ENCODE measurements at places on chromosomes 4 and X.

DNA sequence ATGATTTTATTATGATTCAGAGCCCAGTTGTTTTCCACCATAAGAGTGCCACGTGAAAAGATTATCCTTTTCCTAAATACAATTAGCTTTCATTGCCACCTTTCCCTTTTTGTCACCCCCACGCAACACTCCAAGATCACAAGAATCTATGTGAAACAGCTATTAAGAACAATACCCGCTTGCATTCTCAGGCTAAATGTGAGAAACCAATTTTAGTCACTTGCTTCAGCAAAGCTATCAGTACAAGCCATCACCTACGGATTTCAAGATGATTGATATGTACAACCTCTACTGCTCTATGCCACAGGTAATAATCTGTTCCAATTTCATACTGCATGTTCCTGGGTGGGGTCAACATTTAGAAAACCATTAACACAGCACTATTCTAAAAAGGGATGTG, 2.5 kb downstream of the ATP11C start:
- DNase-seq: no peak

DNA sequence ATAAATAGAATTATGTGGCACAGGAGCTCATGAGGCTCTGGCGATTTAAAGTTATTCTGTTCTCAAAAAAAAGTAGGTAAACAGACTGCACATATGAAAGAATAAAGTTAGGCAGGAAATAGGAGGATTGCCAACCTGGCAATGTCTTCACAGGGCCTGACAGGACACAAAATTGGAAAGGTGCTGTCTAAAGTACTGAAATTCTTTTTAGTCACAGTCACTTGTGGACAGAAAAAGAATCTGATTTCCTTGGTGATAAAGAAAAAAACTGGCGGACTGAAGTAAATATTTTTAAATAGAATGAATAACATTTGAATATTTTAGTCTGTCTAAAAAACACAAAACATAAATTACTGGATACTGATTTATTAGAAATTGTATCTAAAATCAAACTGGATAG, 124.4 kb downstream of the VEGFC start:
- no peak for DNase-seq

- DNase-seq: no peak
Observed at GRCh38 chr4:110107866-110108265, 90.5 kb downstream of the ELOVL6 start.

DNA sequence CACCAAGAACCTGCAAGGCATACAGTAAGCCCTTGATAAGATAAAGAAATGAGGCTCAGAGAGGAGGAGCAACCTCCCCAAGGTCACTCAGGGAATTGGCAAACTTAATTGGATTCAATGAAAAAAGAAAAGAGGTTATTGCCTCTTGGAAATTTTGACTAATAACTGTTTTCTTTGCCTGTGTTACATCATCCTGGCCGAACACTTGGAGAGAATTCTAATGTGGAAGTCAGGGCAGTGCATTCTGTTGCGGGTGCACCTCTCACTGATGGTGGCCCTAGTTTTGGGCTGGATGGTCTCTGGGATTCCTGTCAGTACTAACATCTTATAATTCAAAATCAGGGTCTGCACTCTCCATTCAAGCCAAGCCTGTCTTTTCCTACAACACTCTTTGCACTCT, 186.2 kb upstream of the BCOR start:
- no peak for DNase-seq

- DNase-seq: no peak
Observed at GRCh38 chrX:13147733-13148132, 103.3 kb upstream of the FAM9C start.

GRCh38 chrX:78624962-78625909, 33.9 kb downstream of the RTL3 start:
- DNase-seq: no peak

DNA sequence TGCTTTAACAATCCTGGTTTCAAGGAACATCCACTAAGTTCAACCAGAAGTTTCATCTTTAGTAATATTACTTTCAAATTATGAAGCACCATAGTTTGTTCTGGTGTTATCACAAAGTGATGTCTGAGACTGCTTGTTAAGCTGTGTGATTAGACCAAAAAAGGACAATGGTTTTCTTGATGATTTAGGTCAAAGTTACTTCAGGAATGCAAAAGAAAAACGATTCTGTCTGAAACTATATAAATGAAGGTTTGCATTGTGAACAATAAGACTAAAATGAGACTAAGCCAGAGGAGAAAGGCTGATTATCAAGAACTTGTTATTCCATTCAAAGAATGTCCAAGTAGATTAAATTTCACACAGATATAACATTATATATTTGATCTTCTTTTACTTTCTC, 122.4 kb upstream of the ETNPPL start:
- no peak for DNase-seq

- DNase-seq: no peak
Observed at GRCh38 chr4:24411299-24411698, 173.1 kb downstream of the DHX15 start.

- peak; percentile 53 for DNase-seq
Observed at GRCh38 chrX:47662144-47662657, 3.2 kb upstream of the UXT start.

DNA sequence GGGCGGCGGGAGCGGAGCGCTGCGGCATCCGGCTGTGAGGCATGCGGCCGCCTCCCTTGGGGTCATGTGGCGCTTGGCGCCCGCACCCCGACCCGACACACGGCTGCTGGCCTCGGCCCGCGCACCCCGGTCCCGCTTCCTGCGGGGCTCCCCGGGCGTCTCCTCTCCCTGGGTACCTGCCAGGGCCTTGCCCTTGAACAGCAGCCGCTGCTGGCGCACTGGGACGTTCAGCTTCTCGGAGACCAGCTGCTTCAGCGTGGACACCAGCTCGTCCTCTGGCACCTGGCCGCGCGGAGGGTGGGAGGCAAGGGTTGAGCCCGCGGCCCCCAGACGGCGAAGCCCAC, 391 bp downstream of the UBL4A start:
- DNase-seq: peak; percentile 29

GRCh38 chr4:124334119-124334518, 378.4 kb downstream of the ANKRD50 start:
- no peak for DNase-seq

- peak; percentile 53 for DNase-seq
Observed at GRCh38 chr4:83217721-83218522, 66.7 kb downstream of the COQ2 start.

DNA sequence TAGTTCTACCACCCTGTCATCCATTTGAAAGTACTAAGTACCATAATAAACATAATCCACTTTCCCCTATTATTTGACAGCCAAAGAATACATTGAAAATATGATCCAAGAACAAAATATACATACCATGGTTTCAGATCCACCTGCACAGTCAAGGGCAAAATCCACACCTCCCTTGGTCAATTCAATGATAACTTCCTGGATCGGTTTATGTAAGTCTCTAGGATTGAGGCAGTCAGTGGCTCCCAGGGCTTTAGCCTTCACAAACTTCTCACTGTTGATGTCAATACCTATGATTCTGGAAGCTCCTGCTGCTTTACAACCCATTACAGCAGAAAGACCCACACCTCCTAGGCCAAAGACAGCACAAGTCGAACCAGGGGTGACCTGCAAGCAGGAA, 12.7 kb downstream of the ADH4 start:
- DNase-seq: no peak

DNA sequence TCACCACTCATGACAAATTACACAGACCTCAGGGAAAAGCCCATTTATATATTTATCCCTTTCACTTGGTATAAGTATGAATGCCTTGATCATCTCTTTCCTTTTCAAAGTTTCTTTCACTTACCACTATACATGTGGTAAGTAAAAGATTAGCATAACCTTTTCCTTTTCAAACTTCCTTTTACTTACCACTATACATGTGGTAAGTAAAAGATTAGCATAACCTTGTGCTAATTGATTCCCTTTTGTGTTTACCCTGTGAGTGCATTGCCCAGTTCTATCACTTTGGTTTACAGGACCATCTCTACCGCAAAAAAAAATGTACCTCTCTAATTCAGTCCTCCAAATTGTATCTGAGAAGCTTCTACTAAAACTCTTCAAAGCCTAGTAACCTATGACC, 32.7 kb upstream of the TCEANC start:
- DNase-seq: no peak

DNA sequence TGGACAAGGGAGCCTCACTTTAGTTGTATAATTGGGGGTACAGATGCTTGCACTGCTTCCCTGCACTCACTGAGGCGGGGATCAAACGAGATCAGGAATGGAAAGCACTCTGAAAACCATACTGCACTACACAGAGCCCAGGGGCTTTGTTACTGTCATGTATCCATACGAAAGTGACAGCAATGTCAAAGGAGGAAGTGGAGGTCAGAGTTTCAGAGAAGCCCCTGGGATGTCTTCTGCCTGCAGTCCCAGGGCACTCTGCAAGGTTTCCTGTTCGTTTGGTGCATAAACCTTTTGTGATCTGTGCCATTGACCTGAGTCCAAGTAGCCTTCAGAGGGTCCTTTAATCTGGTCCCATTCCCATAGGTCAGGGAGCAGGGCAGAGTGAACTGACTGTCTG, 31.2 kb downstream of the RNF175 start:
- DNase-seq: no peak

DNA sequence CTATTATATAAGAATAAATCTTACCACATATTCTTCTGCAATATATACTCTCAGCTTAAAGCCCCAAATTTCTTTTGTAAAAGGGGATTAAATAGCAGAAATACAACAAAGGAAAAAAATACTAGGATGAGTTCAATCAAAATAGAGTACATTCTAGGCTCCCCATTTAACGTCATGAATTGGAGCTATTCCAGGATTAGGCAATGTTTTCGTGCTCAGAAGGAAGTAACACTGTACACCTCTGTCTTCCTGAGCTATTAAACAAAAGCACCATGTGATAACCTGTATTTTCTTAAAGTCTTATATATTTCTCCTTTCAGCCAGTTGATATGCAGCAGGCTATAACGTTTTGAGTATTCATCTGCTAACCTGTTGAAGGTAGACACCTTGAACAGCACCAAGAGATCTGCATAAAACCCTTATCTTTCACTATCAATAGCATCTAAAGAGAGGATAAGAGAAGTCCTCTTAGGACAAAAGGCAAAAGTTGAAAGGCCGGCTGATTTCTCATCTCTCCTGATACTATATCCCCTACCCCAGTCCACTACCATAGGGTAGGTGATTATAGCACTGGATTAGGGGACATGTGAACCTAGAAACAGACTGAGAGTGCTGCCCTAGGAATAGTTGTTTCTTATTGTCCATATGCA, 31.5 kb downstream of the TEC start:
- no peak for DNase-seq

DNA sequence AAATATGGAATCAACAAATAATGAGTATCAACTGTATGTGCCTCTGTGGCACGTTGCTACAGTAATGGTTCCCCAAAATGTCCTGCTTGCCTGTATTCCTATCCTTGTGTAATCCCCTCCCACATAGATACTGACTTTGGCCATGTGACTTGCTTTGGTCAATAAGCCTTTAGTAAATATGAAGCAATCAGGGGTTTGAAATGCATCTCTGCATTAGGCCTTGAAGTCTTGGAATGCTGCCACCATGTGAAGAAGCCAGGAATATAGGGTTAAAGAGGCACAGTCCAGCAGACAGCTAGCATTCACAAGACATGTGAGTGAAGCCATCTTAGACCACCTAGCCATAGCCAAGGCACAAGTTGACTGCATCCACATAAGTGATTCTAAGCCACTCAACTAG, 190.9 kb downstream of the GABRB1 start:
- DNase-seq: no peak

GRCh38 chrX:45056428-45057145, 144.1 kb downstream of the DIPK2B start:
- no peak for DNase-seq

DNA sequence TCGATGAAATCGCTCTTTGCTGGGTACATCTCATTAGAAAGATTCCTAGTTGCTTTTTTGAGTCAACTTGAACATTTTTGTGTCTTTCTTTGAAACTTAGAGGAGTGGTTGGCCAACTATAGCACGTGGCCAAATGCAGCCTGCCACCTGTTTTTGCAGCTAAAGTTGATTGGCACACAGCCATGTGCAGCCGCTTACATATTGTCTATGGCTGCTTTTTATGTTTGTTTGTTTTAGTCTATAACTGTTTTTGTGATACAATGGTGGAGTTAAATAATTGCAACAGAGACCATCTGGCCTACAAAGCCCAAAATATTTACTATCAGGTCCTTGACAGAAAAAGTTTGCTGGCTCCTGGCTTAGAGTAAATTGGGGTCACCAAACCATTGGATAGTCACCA, 86.3 kb downstream of the CLCN4 start:
- no peak for DNase-seq

DNA sequence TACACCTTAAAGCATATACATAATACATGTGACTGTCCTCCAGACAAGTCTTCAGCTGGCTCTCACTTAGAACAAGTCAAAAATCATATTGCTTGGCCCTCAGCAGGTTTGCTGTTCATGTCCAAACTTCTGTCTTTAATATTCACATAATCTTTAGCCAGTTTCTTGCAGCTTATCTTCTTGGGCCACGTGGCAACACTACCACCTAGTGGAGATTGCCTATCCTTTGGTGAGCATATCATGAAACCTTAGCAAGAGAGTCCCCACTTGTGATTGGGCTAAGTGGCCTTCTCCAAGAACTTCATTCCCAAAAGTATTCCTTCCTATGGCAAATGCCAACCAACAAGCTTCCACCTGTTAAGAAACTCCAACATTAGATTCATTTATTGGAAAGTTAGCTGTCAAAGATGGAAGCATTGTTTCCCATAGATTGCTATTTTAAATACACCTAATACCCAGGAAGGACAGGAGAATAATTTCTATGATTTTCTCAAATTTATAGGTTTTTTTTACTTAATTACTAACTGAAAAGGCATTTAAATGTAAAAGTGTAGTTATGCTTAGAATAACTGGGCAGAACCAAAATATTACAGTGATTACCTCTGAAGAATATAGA, 231.9 kb upstream of the INTU start:
- DNase-seq: no peak

GRCh38 chr4:71765821-71766383, 18.0 kb downstream of the GC start:
- no peak for DNase-seq

DNA sequence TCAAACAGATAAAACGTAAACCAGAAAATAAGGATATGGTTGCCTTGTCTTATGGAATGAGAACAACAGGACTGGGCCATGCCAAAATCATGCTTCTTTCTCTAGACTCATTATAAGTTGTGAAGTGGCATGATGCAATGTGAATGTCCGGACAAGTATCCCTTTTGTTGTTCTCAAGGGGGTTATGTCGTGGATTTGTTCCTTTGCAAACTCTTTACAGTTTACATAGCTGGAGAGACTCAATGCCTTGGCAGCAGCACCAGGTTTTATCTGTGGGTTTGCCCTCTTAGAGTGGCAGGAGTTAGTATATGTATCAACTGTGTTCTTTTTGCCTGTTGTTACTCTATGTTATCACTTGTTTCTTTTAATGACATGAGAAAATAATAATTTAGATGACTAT, 41.4 kb downstream of the SPRY1 start:
- DNase-seq: no peak
